Activated T-helper 2 cell treated with anti-CD3 and anti-CD28 coated beads, Interferon-gamma antibody, Interleukin-2, Interleukin-4, amounts not matched to agents 10 μg/mL and 5 μg/mL and 100 μg/mL, durations not matched to agents 14 hours and 24 hours and 36 hours (primary cell): ENCODE measurements at places on chromosomes 3 and 15. TPM values are rescaled to one million over a fixed set of nuclear protein-coding genes. Genes with fewer than 3 reads are reported as not detected.

GRCh38 chr3:190443257-190443656, 6.4 kb downstream of the TMEM207 start:
- peaks cover 22% of the 10 kb centered on the region for H3K27me3 ChIP-seq
- DNase-seq = no peak
- H3K4me3 ChIP-seq = no peak overlapping the region

GCNT3 gene
- total RNA-seq = not detected in 2 replicates

IL17RB gene
- total RNA-seq = 33.3 and 36.1 TPM in 2 replicates

GRCh38 chr15:50641318-50641717, 45.3 kb downstream of the TRPM7 start:
- peaks cover 6% of the 10 kb centered on the region for H3K4me1 ChIP-seq
- H3K36me3 ChIP-seq = peaks cover 57% of the 10 kb centered on the region
- no peaks in the 10 kb centered on the region for H3K27me3 ChIP-seq
- no peak overlapping the region for H3K27ac ChIP-seq

IMPG2 gene
- total RNA-seq = 0.05 and 0.09 TPM in 2 replicates

CCNL1 gene
- 160 and 167 TPM in 2 replicates for total RNA-seq

DNA sequence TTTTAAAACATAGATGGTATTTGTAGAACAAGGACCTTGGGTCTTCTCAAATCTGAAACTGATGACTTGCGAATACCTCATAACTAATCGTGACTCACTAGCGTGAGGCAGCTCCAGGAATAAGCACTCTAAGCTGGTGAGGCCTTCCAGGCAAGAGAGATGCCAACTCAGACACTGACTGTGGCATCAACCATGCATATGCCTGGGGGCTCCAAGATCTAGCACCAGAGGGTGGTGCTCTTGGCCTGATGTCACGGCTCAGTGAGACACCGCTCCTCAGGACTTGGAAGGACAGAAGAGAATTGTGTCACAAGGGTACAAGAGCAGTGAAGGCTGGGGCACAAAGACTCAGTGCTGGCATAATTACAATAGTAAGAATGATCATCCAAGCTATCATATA, 125.0 kb upstream of the TRIM42 start:
- H3K27ac ChIP-seq = no peak overlapping the region
- H3K27me3 ChIP-seq = no peaks in the 10 kb centered on the region

GRCh38 chr3:71447803-71448202, 135.7 kb downstream of the FOXP1 start:
- H3K4me1 ChIP-seq = peaks cover 92% of the 10 kb centered on the region
- DNase-seq = no peak
- peaks cover 8% of the 10 kb centered on the region for H3K36me3 ChIP-seq
- H3K27ac ChIP-seq = peak overlapping the region; percentile 71
- H3K27me3 ChIP-seq = no peaks in the 10 kb centered on the region

DNA sequence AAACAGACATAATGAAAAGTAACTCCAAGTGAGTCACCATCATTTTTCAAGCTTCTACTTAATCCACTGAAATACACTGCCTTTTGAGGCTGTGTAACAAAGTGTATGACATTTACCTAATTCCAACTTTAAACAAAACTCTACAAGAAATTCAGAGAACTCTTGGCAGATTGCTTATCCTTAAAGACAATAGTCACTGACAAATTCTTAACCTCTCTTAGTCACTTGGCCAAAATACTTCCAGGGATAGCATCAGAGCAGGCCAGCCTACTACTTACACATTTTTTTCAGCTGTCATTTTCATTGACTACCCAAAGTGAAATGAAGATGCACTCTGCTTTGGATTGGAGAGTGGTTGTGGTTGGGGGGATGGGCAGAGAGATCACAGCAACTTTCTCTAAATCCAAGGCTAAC, 3.6 kb downstream of the WWTR1 start:
- H3K4me1 ChIP-seq = peaks cover 19% of the 10 kb centered on the region
- DNase-seq = no peak
- no peak overlapping the region for H3K27ac ChIP-seq
- peaks cover 39% of the 10 kb centered on the region for H3K27me3 ChIP-seq
- peaks cover 4% of the 10 kb centered on the region for H3K36me3 ChIP-seq

DNA sequence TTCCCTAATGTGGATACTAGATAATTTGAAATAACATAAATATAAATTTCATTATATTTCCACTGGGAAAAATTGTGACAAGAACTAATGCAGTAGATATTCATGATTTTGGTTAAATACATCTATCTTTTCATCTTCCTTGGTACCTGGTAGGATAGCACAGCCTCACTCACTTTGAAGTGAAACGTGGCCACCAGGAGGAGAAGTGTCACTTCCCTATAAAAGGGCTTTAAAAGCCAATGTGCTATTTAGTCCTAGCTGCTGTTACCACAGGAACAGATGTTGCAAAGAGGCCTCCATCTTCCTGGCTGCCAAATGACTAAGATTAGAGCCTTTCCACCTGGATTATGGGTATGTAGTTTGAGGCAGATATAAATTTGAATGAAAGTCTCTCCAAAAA, 140.0 kb downstream of the PLOD2 start:
- no peak overlapping the region for H3K4me3 ChIP-seq
- no peak overlapping the region for H3K27ac ChIP-seq
- no peaks in the 10 kb centered on the region for H3K36me3 ChIP-seq
- no peaks in the 10 kb centered on the region for H3K4me1 ChIP-seq
- no peak for DNase-seq

DNA sequence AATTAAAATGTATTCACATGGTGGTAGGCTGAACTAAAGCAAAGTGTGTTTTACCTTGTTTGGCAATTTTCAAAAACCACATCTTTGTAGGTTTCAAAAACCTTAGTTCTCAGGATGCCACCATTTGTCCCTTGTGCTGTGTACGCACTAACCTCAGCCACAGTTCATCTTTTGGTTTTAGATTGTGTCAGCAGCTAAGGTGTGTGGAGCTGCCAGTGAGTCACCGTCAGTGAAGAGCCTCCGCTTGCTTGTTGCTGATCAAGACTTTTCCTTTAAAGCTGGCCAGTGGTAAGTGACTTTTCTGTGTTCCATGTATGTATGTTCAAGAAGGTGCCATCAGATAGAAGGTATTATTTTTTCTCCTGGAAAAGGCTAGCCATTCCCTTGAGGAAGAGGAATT, 21.1 kb downstream of the OXNAD1 start:
- no peaks in the 10 kb centered on the region for H3K27me3 ChIP-seq
- H3K36me3 ChIP-seq = peaks cover 46% of the 10 kb centered on the region
- peak; percentile 60 for DNase-seq
- H3K4me1 ChIP-seq = peaks cover 73% of the 10 kb centered on the region
- peak overlapping the region; percentile 82 for H3K4me3 ChIP-seq

CELF6 gene
- total RNA-seq = 0.16 and 0.30 TPM in 2 replicates

POPDC2 gene
- 0.74 and 0.94 TPM in 2 replicates for total RNA-seq

GRCh38 chr3:39025222-39025970, 26.3 kb downstream of the SCN11A start:
- H3K4me3 ChIP-seq = no peak overlapping the region
- no peak overlapping the region for H3K27ac ChIP-seq
- H3K36me3 ChIP-seq = no peaks in the 10 kb centered on the region

ALS2CL gene
- 0.44 and 0.71 TPM in 2 replicates for total RNA-seq

ILDR1 gene
- 0.21 and 0.28 TPM in 2 replicates for total RNA-seq

CAMK1 gene
- 113 and 116 TPM in 2 replicates for total RNA-seq

ZBED2 gene
- 543 and 546 TPM in 2 replicates for total RNA-seq

DNA sequence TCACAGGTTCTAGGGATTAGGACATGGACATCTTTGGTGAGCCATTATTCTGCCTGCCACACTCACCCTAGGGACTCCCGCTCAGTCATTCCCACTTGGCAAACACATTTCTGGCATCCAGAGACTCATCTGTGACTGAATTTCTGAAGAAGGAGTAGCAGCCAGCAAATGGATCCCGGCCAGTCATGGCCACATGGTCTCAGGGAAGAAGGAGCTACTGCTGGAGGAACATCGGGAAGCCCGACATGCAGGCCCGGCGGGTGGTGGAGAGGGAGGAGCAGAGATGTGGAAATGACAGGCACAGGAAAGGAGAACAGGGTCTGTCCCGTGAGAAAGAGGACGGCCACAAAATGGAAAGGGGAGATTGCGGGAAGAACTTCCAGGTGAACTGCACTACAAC, 65.4 kb downstream of the SEMA5B start:
- no peaks in the 10 kb centered on the region for H3K4me1 ChIP-seq
- H3K4me3 ChIP-seq = no peak overlapping the region

BCL2A1 gene
- 101 and 104 TPM in 2 replicates for total RNA-seq

ZPLD1 gene
- total RNA-seq = not detected in 2 replicates

TMC3 gene
- total RNA-seq = not detected in 2 replicates

KNG1 gene
- not detected in 2 replicates for total RNA-seq

GASK1A gene
- not detected in 2 replicates for total RNA-seq

- H3K27me3 ChIP-seq = peaks cover 12% of the 10 kb centered on the region
- H3K4me1 ChIP-seq = no peaks in the 10 kb centered on the region
- no peak for DNase-seq
- no peaks in the 10 kb centered on the region for H3K36me3 ChIP-seq
- no peak overlapping the region for H3K27ac ChIP-seq
These were observed 18.2 kb upstream of the GJD2 start for GRCh38 chr15:34773013-34773412.
